NCI-H748 treated with DMSO at 0.1 percent for 48 hours (cell line): ENCODE measurements at places on chromosomes 16 and 17.

GRCh38 chr17:382644-383533 lies 30.3 kb upstream of the RPH3AL start:
- no peak for DNase-seq

DNA sequence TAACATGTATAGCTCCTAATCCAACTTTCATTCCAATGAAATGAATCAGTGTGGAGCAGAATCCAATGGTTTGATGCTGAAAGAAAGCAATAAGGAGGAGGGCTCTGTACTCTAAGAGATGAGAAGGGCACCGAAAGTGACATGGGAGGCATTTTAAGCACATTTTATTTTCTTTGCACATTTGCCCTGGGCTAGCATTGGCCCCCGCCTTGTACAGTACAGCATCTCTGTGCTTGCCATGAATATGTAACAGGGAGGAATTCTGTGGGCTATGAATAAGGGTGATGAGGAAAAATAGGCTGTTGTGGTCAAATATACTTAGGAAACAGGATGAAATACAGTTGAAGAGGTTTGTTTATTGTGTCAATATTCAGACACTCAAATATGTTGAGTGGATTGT lies 45.2 kb upstream of the SHISA6 start:
- DNase-seq, result no peak

DNA sequence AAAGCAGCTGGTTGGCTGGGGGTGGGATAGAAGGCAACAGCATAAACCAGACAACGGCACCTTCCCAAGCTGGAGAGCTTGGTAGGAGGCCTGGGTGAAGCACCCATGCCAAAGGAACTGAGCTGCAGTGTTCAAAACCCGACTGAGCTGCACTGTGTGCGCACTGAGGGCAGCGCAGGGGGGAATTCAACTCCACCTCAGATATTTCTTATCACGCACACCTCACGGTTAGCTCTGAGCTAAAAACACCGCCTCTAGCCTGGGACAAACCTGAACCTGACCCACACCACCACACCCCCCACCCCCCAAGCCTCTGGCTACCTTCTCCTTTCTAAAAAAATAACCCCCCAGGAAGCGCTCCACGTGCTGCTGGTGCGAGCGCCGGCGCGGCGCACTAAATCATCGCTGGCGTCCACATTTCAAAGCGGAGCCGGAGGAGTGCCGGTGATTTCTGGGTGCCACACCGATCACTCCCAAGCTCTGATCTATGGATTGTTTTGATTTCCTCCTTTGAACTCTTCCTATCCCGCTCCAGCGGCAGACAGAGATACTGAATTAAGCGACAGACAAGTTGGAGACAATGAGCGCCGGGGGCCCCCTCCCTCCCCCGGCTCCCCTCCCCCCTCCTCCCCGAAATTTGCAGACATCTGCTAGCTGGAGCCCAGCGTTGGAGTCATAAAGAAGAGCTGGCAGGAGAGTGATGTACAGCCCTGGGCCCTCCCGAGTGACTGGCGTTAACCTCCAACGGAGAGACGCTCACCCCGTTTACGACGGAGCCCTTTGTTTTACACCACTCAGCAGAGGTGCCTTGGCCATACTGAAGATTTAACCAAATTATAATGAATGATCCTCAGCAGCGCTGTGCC lies 85.0 kb downstream of the NOG start:
- DNase-seq, result no peak

GRCh38 chr17:56009795-56010651 lies 143.3 kb upstream of the ANKFN1 start:
- no peak for DNase-seq

DNA sequence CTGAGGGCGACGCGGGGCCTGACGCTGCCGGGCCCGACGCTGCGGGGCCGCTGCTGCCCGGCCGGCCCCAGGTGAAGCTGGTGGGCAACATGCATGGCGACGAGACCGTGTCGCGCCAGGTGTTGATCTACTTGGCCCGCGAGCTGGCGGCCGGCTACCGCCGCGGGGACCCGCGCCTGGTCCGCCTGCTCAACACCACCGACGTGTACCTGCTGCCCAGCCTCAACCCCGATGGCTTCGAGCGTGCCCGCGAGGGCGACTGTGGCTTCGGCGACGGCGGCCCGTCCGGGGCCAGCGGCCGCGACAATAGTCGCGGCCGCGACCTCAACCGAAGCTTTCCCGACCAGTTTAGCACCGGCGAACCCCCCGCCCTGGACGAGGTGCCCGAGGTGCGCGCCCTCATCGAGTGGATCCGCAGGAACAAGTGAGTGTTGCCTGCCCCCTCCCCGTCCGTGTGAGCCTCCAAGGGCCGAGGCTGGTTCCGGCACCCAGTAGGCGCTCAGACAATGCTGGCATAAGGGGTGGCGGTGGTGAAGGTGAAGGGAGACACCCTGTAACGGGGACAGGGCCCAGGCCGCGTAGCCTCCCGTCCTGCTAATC lies 676 bp downstream of the CPD start:
- DNase-seq, result no peak

GRCh38 chr16:35425270-35425669 lies 1965.9 kb downstream of the TP53TG3F start:
- DNase-seq, result no peak

GRCh38 chr17:3007651-3008121 lies 55.7 kb downstream of the OR1D5 start:
- no peak for DNase-seq

DNA sequence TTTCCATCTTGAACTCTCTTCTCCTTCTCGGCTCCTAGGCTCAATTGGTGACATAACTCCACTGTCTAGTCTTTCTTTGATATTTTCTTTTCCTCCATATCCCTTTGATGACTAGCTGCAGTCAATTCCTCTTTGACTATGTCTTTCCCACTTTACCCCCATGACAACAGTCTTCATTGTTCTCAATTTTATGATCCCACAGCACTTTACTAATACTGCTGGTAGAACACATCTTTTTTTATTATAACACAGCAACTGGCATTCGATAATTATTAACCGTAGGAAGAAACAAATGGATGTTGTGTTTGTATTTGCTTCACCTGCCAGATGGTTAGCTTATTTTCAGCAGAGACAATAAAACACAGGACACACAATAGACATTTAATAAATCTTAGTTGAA lies 1.3 kb downstream of the KRTAP3-3 start:
- DNase-seq, result peak; percentile 16

- DNase-seq, result no peak
Observed at GRCh38 chr17:58360296-58361063, 8.5 kb upstream of the SUPT4H1 start.

DNA sequence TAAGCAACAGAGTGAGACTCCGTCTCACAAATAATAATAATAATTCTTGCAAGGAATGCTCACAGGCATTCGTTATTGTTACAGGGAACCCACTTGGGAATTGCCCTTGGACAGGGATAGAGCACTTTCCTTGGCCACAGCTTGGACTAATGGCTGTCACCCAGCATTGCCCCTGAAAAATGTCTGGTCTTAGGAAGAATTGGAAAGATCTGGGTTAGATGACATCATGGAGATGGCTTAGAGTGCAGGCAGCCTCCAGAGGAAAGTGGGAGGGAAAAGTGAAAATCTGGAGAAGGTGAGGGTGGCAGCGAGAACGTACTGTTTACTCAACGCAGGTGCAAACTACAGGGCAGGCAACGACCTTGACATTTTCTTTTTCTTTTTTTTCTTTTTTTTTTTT lies 59.3 kb upstream of the MRTFB start:
- no peak for DNase-seq

DNA sequence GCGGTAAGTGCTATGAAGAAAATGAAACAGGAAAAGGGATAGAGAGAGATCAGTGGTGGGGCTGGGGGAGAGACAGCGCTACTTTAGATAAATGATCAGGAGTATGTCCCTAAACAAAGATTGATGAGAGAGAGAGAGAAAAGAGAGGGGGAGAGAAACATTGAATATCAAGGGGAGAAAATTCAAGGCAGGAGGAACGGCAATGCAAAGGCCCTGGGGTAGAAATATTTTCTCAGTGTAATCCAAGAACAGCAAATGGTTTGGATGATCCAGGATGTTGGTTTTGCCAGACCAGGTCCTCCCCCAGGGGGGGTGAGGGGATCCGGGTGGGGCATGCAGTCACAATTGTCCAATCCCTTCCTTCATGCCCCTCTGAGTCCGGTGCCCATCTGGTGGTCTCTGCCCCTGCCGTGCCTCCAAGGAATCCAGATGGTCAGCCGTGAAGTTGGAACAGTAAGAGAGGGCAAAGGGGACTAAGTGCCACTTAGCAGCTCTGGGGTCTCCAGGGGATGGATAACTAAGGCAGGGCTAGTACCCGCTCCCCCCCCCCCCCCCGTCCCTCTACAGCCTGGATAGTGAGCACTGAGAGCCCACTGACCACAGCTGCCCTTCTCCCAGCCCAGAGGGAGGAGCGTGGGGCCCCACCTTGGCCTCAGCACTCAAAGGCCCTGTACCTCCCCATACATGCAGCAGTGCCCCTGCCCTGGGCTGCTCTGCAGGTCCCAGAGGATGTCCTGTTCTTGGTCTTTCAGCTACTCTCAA lies 43.7 kb downstream of the TMEM132E start:
- DNase-seq, result no peak

- no peak for DNase-seq
Observed at GRCh38 chr16:75304521-75305363, 53.3 kb upstream of the BCAR1 start.

- DNase-seq, result peak; percentile 32
Observed at GRCh38 chr16:9647981-9648701, 534.1 kb downstream of the GRIN2A start.

- DNase-seq, result no peak
Observed at GRCh38 chr16:85491058-85491771, 121.9 kb upstream of the GSE1 start.

DNA sequence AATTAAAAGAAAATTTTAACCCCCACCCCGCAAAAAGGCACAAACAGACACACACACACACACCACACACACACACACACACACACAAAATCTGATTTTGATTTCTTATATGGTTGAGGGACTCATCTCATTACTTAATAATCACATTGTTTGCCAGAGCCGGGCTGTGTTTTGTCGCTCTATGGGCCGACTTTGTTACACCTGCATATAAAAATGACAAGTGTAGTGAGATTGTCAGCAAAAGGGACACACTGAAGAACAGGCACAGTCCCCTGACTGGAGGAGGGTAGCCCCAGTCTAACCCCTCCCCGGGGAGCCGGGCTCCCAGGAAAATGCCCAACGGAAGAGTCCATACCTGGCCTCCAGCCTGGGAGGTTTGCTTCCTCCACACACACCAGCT lies 221.6 kb downstream of the ENGASE start:
- DNase-seq, result no peak

GRCh38 chr16:66222756-66223155 lies 143.7 kb upstream of the CDH5 start:
- DNase-seq, result no peak

- no peak for DNase-seq
Observed at GRCh38 chr17:22265807-22266206, 573.5 kb downstream of the KCNJ18 start.

- DNase-seq, result no peak
Observed at GRCh38 chr16:27387724-27388123, 14.2 kb upstream of the IL21R start.

- peak; percentile 31 for DNase-seq
Observed at GRCh38 chr17:1762233-1762900, 507 bp downstream of the SERPINF1 start.

GRCh38 chr17:71334048-71334751 lies 786.6 kb upstream of the SOX9 start:
- no peak for DNase-seq

- no peak for DNase-seq
Observed at GRCh38 chr17:81323411-81323868, 28.3 kb upstream of the SLC38A10 start.
